Caco-2 (cell line): ENCODE measurements at places on chromosomes 13 and 19.

GRCh38 chr19:38964738-38965137 lies 10.8 kb downstream of the FBXO17 start:
- peaks cover 1% of the 10 kb centered on the region; the same call in 1 of the 2 replicates for H3K36me3 ChIP-seq
- no peak overlapping the region for H3K4me3 ChIP-seq
- H3K27ac ChIP-seq: no peak overlapping the region
- H3K4me1 ChIP-seq: no peaks in the 10 kb centered on the region; the same call in 1 of the 2 replicates

- H3K36me3 ChIP-seq: no peaks in the 10 kb centered on the region
- H3K27me3 ChIP-seq: no peaks in the 10 kb centered on the region
Observed at GRCh38 chr13:23418776-23419683, 14.5 kb downstream of the SACS start.

DNA sequence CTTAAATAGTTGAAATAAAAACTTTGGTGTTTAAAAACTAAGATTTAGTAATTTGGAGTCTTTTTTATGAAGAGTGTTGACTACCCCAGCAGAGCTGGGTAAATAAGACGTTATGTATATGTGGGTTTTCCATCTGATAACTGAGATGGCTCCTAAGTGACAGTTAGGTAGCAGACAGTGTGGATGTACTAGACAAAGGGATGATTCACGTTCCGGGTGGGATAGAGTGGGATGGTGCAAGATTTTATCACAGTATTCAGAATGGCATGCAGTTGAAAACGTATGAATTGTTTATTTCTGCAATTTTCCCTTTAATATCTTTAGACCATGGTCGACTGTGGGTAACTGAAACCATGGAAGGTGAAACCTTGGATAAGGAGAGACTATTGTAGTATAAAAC lies 50.4 kb downstream of the NAA16 start:
- 0 out of 2 replicates have a peak, but pooled peaks cover 5% of the 10 kb centered on the region for H3K4me1 ChIP-seq
- no peaks in the 10 kb centered on the region for H3K27me3 ChIP-seq
- H3K36me3 ChIP-seq: no peaks in the 10 kb centered on the region; the same call in 1 of the 2 replicates
- DNase-seq: no peak

DNA sequence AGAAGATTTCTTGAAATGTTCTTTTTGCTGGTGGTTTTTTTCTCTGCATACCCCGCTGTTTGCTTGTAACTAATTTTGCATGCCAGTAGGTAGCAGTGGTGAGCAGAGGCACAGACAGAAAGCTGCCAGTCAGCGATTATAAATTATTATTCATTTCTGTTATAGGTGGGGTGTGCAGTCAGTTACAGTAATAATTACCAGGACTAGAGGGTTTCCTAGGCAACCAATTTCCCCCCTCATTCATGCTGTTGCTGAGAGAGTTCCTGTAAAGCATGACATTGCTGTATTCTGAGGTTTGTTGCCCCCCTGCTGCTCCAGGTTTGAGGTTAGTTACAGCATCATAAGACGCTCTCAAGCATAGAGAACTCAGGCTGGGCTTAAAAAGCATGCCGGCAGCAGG lies 104.5 kb downstream of the URI1 start:
- DNase-seq: no peak
- no peak overlapping the region for H3K27ac ChIP-seq
- H3K27me3 ChIP-seq: no peaks in the 10 kb centered on the region
- no peaks in the 10 kb centered on the region for H3K36me3 ChIP-seq
- H3K4me3 ChIP-seq: no peak overlapping the region
- H3K4me1 ChIP-seq: no peaks in the 10 kb centered on the region

- no peak overlapping the region for H3K4me3 ChIP-seq
- H3K27me3 ChIP-seq: no peaks in the 10 kb centered on the region
- peak; percentile 61 for DNase-seq
- H3K36me3 ChIP-seq: no peaks in the 10 kb centered on the region
- H3K27ac ChIP-seq: no peak overlapping the region
Observed at GRCh38 chr13:46288570-46289259, 77.0 kb downstream of the LRRC63 start.

DNA sequence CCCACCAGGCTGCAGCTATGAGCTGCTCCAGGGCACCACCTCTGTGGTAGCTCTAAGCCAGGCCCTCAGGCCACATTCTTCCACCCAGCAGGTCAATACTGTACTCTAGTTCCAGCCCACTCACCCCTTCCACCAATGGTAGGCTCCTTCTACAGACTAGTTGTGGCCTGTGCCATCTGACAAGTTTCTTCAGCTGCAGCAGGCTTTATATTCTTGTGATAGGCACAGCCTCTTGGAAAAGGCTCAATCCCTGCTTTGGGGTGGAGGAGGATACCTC lies 8.5 kb downstream of the MICU2 start:
- peak; percentile 35 for DNase-seq
- H3K4me3 ChIP-seq: no peak overlapping the region
- H3K27me3 ChIP-seq: no peaks in the 10 kb centered on the region
- peaks cover 2% of the 10 kb centered on the region; the same call in 1 of the 2 replicates for H3K36me3 ChIP-seq
- no peak overlapping the region for H3K27ac ChIP-seq
- H3K4me1 ChIP-seq: no peaks in the 10 kb centered on the region

DNA sequence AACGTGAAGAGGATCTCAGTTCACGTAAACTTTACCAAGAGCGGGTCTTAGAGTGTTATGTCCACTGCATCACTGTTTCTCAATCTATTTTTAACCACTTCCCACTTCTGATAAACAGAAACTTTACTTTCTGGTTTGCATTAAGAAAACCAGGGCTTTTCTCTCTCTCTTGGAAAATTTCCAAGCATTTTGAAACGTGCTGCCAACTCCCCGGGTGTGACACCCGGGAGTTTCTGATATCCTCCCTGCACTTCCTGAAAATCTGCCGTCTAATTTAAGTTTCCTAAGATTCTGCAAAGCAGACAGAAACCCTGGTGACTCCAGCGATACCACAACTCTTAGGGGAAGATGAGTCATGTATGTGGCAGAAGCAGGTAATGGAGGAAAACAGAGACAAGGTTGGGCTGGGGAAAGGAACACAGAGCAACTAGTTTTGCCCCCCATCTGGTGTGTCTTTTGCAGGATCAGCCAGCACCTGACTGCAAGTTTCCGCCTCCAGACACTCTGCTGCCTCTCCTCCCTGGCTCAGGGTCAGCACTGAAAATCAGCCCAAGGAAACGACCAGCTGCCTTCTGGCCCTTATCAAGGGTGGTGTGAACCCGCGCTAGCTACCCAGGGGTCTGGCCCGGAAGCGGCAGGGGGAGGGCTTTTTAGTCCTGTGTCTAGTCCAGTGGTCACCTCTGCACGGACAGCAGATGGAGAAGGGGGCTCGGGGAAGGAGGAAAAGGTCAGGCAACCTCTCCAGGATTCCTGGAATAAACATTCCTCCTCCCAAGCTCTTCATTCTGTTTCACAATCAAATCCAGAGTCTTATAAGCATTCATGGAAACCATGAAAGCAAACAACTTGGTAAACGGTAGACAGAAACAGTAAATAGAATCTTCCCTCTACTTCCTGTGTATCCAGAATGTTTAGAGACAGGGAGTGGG lies 11.3 kb upstream of the FFAR2 start:
- H3K27ac ChIP-seq: peak overlapping the region; percentile 12
- H3K4me1 ChIP-seq: peaks cover 10% of the 10 kb centered on the region; the same call in 1 of the 2 replicates
- H3K4me3 ChIP-seq: no peak overlapping the region

- H3K27ac ChIP-seq: no peak overlapping the region
- no peaks in the 10 kb centered on the region for H3K36me3 ChIP-seq
- H3K4me3 ChIP-seq: no peak overlapping the region
- DNase-seq: no peak
- no peaks in the 10 kb centered on the region for H3K27me3 ChIP-seq
Observed at GRCh38 chr19:6654347-6655310, 15.3 kb downstream of the TNFSF14 start.

- H3K4me3 ChIP-seq: no peak overlapping the region
- H3K4me1 ChIP-seq: no peaks in the 10 kb centered on the region
- no peak overlapping the region for H3K27ac ChIP-seq
- no peaks in the 10 kb centered on the region for H3K27me3 ChIP-seq
- H3K36me3 ChIP-seq: no peaks in the 10 kb centered on the region
Observed at GRCh38 chr19:31515931-31516330, 166.7 kb upstream of the TSHZ3 start.

DNA sequence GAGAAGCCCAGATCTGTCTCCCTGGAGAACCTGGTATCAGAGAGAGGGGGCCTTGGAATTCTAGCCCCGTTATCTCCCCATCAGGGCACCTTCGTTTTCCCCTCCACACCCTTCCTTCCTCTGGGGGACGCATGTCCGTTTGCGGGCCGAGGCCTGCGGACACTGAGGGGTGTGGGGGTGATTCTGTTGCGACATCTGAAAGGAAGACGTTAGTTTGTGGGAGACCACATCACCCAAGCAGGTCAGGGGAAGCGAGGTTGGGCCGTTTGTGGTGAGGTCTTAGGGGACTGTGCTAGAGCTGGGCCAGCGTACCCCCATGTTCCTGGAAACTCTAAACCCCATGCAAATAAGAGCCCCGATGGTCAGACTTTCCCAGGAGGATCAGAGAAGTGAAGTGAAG lies 3.7 kb upstream of the HSH2D start:
- no peak overlapping the region for H3K4me3 ChIP-seq
- no peak overlapping the region for H3K27ac ChIP-seq
- H3K4me1 ChIP-seq: no peaks in the 10 kb centered on the region

DNA sequence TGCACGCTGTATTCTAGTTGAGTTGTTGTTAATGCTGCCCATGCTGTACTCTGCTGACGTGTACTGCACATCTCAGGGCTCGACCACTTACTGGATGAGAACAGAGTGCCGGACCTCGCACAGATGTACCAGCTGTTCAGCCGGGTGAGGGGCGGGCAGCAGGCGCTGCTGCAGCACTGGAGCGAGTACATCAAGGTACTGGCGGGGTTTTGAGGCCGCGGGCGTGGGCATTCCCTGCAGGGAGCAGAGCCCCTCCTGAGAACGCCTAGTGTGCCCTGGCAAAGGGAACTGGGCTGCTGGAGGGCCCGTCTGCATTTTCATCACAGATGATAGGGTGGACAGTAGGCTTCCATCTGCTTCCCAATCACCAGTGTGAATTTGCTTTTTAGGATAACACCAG lies 29.9 kb downstream of the CUL4A start:
- H3K27ac ChIP-seq: no peak overlapping the region
- DNase-seq: no peak
- no peak overlapping the region for H3K4me3 ChIP-seq
- peaks cover 3% of the 10 kb centered on the region for H3K36me3 ChIP-seq
- H3K4me1 ChIP-seq: no peaks in the 10 kb centered on the region

GRCh38 chr19:29813642-29814041 lies 1.9 kb downstream of the CCNE1 start:
- H3K27ac ChIP-seq: no peak overlapping the region
- H3K27me3 ChIP-seq: no peaks in the 10 kb centered on the region
- no peaks in the 10 kb centered on the region for H3K36me3 ChIP-seq
- DNase-seq: no peak
- peaks cover 5% of the 10 kb centered on the region; the same call in 1 of the 2 replicates for H3K4me1 ChIP-seq
- no peak overlapping the region for H3K4me3 ChIP-seq

- no peak overlapping the region for H3K27ac ChIP-seq
- H3K27me3 ChIP-seq: no peaks in the 10 kb centered on the region
- no peak for DNase-seq
- no peak overlapping the region for H3K4me3 ChIP-seq
Observed at GRCh38 chr13:75896271-75896670, 260.1 kb downstream of the LMO7 start.
